Neural progenitor cell (in vitro differentiated cells): ENCODE measurements at places on chromosomes 16 and 17. TPM values are rescaled to one million over a fixed set of nuclear protein-coding genes. Genes with fewer than 3 reads are reported as not detected.

DNA sequence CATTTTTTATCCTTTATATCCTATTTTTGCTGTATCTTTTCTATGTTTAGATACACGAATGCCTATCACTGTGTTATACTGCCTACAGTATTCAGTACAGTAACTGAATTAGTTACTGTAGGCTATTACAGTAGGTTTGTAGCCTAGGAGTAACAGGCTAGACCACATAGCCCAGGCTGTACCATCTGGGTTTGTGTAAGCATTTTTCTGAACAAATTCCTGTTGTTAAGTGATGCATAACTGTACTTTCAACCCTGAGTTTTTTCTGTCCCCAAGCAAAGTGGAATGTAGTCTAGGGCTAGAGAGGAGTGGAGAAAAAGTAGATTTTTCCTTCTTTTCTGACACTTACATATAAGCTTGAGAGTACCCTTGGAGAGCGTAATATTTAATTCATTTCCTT is 282.1 kb downstream of the HS3ST3B1 start:
- DNase-seq: no peak

DNA sequence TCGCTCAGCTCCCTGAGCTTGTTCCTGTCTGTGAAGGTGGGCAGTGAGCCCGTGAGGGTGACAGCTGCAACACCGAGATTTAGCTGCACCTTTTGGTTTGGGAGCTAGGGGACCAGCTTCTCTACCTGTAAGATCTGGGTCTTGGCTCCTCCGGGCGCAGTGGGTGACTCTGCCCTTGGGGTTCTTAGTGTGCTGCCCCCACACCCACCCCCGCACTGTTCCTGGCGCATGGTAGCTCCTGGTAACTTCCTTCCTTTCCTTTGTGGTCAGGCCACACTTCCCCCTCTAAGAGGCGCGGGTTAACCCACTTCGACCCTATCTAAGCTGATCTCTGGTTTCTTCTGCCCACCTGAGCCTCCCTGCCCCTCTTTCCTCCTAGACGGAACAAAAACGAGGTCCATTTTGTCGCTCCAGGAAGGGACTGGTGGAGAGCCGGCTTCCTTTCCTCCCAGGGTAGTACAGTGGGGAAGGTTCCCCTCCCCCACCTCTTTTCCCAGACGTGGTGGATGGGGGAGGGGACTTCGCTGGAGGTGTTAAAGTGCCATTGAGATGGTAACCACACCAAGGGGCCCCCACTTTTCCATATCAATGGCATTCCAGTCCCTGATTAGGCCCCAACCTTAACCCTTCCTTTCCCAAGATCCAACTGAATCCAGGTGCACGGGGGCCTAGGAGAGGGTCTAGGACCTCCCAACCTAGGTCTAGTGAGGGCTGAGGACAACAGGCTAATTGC is 4.6 kb upstream of the CLDN9 start:
- peak; percentile 59 for DNase-seq

DNA sequence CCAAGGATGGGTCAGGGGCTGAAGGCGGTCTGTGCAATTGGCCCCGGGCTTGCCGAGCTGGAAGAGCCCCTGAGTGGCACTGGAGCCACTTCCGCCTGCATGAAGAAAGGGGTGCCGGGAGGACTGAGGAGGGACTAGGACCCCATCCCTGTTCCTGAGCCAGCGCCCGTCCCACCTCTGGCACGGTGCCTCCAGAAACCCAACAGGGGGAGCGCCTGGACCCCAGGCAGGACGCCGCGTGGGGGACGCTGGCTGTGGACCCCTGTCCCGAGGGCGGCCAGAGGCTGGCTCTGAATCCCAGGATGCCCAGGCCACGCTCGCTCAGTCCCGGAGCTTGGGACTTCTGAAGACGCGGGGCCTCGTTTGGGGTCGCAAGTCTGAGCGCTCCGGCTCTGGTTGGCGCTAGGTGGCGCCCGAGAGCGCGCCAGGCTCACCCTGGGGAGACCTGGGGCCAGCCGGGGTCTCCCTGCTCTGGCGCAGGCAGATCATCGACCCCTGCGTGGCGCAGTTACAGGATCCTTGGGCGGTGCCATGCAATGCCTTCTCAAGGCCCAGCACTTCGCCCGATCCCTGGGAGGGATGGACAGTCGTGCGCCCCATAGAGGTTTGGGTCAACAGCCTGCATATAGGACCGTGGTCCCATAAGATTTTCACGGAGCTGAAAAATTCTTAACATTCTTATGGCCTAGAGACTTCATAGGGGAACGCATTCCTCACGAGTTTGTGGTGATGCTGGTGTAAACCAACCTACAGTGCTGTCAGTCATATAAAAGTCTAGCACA is 58.5 kb upstream of the CREBBP start:
- peak; percentile 89 for DNase-seq

GRCh38 chr17:4861052-4861451 is 27.9 kb downstream of the MINK1 start:
- no peak for DNase-seq

Gene HS3ST3B1
- total RNA-seq: 21.2 and 21.5 TPM in 2 replicates

DNA sequence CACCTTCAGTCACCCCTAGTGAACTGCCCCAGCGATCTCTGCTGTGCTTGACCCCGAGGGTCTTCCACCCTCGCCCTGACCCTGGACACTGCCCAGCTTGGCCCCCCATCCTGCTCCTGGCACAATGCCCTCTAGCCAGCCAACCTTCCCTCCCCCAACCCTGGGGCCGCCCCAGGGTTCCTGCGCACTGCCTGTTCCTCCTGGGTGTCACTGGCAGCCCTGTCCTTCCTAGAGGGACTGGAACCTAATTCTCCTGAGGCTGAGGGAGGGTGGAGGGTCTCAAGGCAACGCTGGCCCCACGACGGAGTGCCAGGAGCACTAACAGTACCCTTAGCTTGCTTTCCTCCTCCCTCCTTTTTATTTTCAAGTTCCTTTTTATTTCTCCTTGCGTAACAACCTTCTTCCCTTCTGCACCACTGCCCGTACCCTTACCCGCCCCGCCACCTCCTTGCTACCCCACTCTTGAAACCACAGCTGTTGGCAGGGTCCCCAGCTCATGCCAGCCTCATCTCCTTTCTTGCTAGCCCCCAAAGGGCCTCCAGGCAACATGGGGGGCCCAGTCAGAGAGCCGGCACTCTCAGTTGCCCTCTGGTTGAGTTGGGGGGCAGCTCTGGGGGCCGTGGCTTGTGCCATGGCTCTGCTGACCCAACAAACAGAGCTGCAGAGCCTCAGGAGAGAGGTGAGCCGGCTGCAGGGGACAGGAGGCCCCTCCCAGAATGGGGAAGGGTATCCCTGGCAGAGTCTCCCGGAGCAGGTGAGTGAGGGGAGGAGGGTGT is at the start of gene TNFSF13:
Gene TNFSF13, plus strand, starts transcription at position 207 of the 776 bp plus-strand sequence. Its CDS starts 290 bp downstream, at position 497.
- no peak for DNase-seq

DNA sequence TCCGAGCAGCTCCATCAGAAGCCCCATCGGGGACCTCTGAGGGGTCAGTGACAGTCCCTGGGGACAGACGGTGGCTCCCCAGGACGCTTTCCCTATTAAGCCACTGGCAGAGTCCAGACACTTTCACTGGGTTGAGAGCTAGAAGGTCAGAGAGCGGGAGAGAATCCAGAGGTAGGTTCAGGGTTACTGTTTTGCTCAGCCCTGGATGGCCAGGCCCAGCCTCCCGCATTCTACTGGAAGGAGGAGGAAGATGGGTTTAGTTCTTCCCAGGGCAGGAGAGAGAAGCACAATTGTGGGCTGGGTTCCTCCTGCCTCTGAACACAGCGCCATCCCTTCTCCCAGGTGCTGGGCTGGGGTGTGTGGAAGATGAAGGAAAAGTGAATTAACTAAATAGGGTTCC is 452.8 kb downstream of the SLC39A11 start:
- DNase-seq: no peak

- DNase-seq: no peak
Observed at GRCh38 chr17:39405436-39405835, 4.0 kb upstream of the FBXL20 start.

DNA sequence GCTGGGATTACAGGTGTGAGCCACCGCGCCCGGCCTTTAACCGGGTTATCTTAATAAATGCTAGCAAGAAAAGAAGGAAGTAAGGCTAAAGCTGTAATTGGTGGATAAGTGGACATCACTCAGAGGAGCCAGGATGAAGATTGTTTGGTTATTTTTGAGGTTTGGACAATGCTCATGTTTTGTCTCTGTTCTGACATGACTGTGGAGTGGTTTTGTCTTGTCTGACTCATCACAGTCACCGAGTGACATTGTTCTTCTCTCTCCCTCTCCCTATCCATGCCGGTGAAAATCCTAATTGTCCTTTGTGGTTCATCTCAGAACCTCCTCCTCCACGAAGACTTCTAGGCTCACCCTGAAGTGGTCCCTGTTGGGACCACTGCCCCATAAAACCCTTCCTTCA is 23.5 kb upstream of the GRIN2A start:
- DNase-seq: no peak

- no peak for DNase-seq
Observed at GRCh38 chr17:17205368-17206123, 587 bp downstream of the PLD6 start.

DNA sequence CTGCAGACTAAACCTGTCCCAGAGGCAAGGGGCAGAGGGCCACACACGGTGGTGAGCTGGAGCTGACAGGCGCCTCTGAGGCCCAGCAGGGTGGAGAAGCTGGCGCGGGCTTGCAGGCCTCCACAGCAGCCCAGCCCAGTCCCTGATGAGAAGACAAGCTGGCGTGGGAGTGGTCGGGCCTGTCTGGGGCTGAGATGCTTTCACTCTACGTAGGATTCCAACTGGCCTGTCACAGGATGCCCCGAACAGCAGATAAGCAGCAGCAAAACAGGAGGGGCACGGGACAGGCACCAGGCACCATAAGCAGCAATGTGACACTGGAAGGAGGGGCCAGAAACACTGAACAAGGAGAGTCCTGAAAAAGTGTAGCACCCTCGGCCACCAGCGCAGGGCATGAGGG is 40.1 kb downstream of the PEMT start:
- DNase-seq: peak; percentile 80

- no peak for DNase-seq
Observed at GRCh38 chr17:7969433-7969832, 33.0 kb upstream of the GUCY2D start.

DNA sequence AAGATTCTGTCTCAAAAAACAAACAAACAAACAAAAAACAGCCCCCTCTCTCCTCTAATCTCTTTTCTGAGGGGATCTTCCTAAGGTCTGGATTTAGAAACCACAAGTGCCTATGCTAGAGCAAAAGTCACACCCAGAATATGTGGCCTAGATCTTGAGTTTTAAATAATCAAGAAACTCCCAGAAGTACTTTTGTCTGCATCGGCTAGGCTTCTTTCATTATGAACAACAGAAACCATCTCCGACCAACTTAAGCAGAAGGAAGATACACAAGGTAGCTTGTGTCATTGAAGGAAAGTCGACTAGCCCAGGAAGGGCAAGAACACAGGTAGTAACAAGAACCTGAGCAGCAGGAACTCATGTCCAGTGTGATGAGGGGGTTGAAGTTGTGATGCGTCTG is 73.9 kb upstream of the KIFC3 start:
- DNase-seq: no peak

Gene KRTAP4-9
- not detected in 2 replicates for total RNA-seq

GRCh38 chr17:81040791-81041337 is 5.9 kb downstream of the BAIAP2 start:
- DNase-seq: peak; percentile 52

GRCh38 chr17:41687828-41688640 is 651 bp upstream of the EIF1 start:
- DNase-seq: no peak

- peak; percentile 38 for DNase-seq
Observed at GRCh38 chr17:74924250-74924948, at the start of gene OTOP2. TSS of gene OTOP2 (plus strand) at chr17:74924273. CDS start at chr17:74924633, 360 bp downstream.

Gene FBXO47
- total RNA-seq: not detected in 2 replicates

- DNase-seq: peak; percentile 36
Observed at GRCh38 chr16:50581845-50582244, 33.6 kb downstream of the NKD1 start.

DNA sequence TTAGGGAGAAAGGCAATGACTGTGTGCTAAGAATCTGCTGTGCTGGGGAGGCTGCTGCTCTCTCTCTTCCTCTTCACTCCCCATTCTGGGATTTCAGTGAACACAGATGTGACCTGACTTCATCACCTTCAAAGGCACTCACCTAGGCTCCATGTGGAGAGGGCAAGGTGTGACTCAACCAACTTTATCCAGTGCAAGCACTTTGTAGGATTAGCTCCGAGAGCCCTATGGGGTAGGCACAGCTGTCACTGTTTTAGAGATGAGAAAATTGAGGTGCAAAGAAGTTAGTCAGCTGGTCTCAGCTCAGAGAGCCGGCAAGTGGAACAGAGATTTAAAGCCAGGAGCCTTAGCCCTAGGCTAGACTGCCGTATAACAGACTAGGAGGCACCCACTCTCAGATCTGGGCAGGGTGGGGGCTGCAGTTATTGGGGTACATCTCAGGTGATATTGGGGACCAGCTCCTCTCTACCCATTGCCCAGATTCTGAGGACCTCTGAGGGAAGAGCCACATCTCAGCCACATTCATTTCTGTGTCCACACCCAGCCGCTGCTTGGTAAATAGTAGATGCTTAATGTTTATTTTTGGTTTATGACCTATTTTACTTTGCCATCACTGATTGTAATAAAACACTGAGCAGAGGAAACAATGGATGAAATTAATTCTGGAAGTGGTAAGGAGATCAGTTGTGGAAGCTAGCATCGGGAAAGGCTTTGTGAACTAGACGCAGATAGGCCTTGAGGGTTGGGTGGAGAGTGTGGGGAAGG is 138.8 kb downstream of the CCDC182 start:
- DNase-seq: no peak

Gene TIMP2
- total RNA-seq: 19.8 and 22.3 TPM in 2 replicates

GRCh38 chr16:72590151-72590937 is 418.4 kb upstream of the PMFBP1 start:
- no peak for DNase-seq

Gene PARD6A
- 2.7 and 8.7 TPM in 2 replicates for total RNA-seq

Gene C16orf92
- not detected in 2 replicates for total RNA-seq
